ENCODE measurements at places on chromosomes 3 and 15. TPM values are rescaled to one million over a fixed set of nuclear protein-coding genes. Genes with fewer than 3 reads are reported as not detected.

DNA sequence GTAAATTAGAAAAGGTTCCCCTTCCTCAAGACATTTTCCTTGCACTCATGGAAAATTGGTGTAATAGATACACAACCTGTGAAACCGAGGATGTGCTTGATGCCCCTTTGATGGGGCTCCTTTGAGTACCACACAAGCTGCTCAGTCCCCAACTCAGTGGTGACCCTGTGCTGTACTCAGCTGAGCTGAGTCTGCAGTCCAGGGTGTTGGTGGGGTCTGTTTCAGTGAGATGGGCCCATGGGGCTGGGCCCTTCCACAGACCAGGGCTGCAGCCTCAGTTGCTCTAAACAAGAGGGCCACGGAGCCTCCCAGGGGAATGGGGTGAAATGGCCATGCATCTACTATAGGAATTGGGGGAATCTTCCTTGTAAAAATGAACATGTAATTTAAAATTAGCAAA lies 39.3 kb downstream of the KY start:
- H3K27ac ChIP-seq: no peak overlapping the region
- no peaks in the 10 kb centered on the region for H3K36me3 ChIP-seq
- no peaks in the 10 kb centered on the region for H3K4me1 ChIP-seq
- no peak overlapping the region for H3K4me3 ChIP-seq
- no peak for DNase-seq

DNA sequence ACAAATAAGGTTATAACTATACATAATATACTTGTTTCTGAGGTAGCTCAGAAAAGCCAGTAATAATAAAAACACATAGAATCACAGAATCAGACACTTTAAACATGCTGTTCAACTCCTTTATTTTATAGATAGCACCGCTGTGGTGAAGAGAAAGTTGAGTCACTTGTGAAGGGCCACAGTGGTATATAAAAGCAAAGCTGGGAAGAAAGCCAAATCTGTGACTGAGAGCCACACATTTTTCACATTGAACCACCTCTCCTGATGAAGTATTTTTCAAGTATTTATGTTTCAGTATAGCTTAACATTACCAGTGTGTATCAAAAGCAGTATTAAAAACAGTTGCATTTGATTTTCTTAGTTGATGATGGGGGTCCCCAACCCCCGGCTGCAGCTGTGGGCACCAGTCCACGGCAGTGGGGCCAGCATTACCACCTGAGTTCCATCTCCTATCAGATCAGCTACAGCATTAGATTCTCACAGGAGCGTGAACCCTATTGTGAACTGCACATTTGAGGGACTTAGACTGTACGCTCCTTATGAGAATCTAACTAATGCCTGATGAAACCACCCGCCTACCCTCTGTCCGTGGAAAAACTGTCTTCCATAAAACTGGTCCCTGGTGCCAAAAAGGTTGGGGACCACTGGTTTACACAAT lies 46.2 kb downstream of the TBL1XR1 start:
- no peaks in the 10 kb centered on the region for H3K36me3 ChIP-seq
- no peak for DNase-seq
- peaks cover 12% of the 10 kb centered on the region for H3K4me1 ChIP-seq
- no peak overlapping the region for H3K27ac ChIP-seq
- no peak overlapping the region for H3K4me3 ChIP-seq

NPTN gene
- total RNA-seq: 84.4 TPM

DNA sequence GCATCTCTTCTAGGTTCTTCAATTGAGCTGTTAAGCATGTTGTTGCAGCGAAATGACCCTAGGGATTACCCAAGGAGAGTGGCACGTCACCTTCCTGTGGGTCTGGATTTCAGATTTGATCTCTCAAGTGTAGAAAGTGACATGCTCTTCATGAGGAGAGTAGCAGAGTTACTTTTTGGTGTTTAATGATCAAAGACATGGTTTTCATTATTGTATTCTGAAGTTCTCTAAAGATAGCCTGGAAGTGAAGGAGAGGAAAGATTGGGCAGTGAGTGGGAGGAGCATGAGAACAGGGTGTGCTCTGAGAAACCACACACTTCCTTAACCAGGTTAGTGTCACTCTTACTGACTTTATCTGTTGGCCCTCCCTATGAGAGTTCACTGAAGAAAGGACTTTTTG lies 153.6 kb downstream of the AKAP13 start:
- no peak for DNase-seq
- H3K4me3 ChIP-seq: no peak overlapping the region
- no peak overlapping the region for H3K27ac ChIP-seq
- H3K27me3 ChIP-seq: no peaks in the 10 kb centered on the region
- no peaks in the 10 kb centered on the region for H3K36me3 ChIP-seq

DNA sequence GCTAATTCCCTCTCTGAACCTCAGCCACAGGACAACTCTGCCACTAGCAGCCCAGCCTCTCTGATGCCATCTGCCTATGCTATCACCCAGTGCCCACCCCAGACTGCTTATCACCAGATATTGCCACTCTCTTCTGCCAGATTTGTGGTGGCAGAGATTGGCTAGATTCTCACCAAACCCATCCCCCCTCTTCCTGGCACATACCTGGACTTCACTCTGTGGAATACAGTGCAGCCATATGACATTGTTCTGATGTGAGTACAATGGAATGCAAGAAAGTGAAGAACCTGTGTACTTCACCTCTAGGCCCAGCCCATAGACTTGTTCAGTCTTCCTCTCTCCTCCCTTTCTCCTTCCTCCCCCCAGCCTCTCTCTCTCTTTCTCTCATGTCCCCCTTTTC lies 46.9 kb upstream of the NTRK3 start:
- H3K27ac ChIP-seq: no peak overlapping the region
- no peak overlapping the region for H3K4me3 ChIP-seq
- peaks cover 16% of the 10 kb centered on the region for H3K4me1 ChIP-seq
- H3K27me3 ChIP-seq: no peaks in the 10 kb centered on the region
- DNase-seq: no peak
- H3K36me3 ChIP-seq: no peaks in the 10 kb centered on the region

DNA sequence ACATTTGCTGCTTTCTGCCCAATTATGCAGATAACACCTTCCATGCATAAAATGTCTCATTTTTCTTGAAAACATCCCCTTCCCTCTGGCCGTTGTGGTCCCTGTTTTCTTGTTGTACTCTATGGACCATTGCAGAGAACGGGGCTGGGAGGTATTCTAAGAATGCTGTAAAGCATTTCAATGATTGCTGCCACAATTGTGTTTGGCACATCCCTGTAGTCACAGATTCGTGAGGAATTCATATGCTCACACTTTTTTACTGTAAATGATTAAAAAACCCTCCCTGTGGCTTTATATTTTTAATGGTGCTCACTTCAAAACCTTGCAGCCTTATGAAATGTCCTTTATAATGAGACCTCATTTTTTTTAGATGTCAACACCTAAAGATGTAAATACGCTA lies 207.2 kb upstream of the GBE1 start:
- no peaks in the 10 kb centered on the region for H3K27me3 ChIP-seq
- H3K4me1 ChIP-seq: peaks cover 21% of the 10 kb centered on the region
- no peak overlapping the region for H3K27ac ChIP-seq
- H3K4me3 ChIP-seq: no peak overlapping the region

DNA sequence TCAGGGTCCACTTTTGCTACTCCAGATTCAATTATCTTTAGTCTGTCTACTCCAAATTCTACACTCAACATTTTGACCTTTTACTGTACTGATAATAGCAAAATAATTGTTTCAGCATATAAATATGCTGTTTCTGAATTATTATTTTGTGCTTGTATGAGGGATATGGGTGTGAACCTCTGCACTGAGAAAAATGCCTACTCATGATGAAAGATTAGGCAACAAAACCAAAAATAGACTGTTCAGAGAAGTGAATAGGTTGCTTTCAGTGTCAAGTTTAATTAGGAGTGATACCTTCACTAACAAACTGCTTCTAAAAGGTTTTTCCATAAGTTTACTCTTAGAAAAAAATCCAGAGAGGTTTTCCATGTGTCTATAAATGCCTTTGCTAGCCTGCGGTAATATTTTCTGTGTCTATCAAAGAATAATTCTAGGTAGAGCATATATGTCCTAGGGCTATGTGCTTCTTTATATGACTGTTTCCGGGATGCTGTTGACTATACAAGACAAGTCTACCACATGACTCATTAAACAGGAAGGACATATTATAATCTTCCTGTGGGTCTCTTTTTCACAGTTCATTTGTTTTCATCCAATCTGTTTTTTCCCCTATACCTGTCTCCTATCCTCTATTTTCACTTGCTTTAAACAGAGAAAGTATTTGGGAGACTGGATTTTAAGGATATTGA lies 218.5 kb upstream of the TTC14 start:
- H3K27ac ChIP-seq: no peak overlapping the region
- H3K4me1 ChIP-seq: peaks cover 11% of the 10 kb centered on the region

PEX5L gene
- total RNA-seq: 0.90 TPM

- no peaks in the 10 kb centered on the region for H3K36me3 ChIP-seq
- H3K27me3 ChIP-seq: no peaks in the 10 kb centered on the region
- H3K4me3 ChIP-seq: no peak overlapping the region
- no peak for DNase-seq
- peaks cover 8% of the 10 kb centered on the region for H3K4me1 ChIP-seq
Observed at GRCh38 chr3:115666920-115667737, 43.8 kb downstream of the GAP43 start.

- H3K27me3 ChIP-seq: no peaks in the 10 kb centered on the region
- no peaks in the 10 kb centered on the region for H3K36me3 ChIP-seq
- no peaks in the 10 kb centered on the region for H3K4me1 ChIP-seq
- no peak overlapping the region for H3K4me3 ChIP-seq
Observed at GRCh38 chr3:81545572-81545971, 215.9 kb downstream of the GBE1 start.

DNA sequence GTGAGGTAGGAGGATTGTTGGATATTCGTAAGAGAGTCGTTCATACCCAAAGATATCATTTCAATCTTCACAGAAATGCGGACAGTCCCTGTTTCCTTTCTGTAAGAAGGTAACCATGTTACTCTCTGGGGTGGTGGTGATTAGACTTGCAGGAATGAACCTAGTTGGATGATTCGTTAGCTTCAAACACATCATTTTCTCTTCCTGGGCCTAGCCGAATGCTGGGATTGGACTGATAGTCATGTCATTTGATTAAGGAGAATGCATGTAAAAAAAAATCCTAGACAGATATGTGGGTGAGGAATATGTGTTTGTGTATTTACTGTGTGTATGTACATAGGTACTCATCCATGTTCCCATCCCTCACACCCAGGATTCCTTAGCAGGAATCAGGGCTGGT lies 12.4 kb downstream of the SLCO3A1 start:
- no peaks in the 10 kb centered on the region for H3K36me3 ChIP-seq
- H3K4me3 ChIP-seq: no peak overlapping the region
- H3K27me3 ChIP-seq: no peaks in the 10 kb centered on the region
- DNase-seq: no peak
- no peak overlapping the region for H3K27ac ChIP-seq

GRCh38 chr3:108117241-108117775 lies 26.5 kb upstream of the CD47 start:
- DNase-seq: no peak
- no peaks in the 10 kb centered on the region for H3K36me3 ChIP-seq
- H3K27ac ChIP-seq: no peak overlapping the region
- no peaks in the 10 kb centered on the region for H3K27me3 ChIP-seq

- H3K4me1 ChIP-seq: peaks cover 18% of the 10 kb centered on the region
- H3K27ac ChIP-seq: no peak overlapping the region
- H3K27me3 ChIP-seq: no peaks in the 10 kb centered on the region
- no peak for DNase-seq
- no peak overlapping the region for H3K4me3 ChIP-seq
Observed at GRCh38 chr15:84731774-84732173, 15.8 kb upstream of the SEC11A start.

GRCh38 chr3:70248856-70249255 lies 63.6 kb downstream of the MDFIC2 start:
- no peaks in the 10 kb centered on the region for H3K27me3 ChIP-seq
- peaks cover 8% of the 10 kb centered on the region for H3K4me1 ChIP-seq
- no peak overlapping the region for H3K4me3 ChIP-seq
- no peak for DNase-seq
- H3K27ac ChIP-seq: no peak overlapping the region

- DNase-seq: peak; percentile 73
- H3K4me3 ChIP-seq: no peak overlapping the region
- no peaks in the 10 kb centered on the region for H3K27me3 ChIP-seq
- H3K36me3 ChIP-seq: no peaks in the 10 kb centered on the region
- no peak overlapping the region for H3K27ac ChIP-seq
Observed at GRCh38 chr3:42839616-42840015, 30.4 kb downstream of the ACKR2 start.

GRCh38 chr3:154730186-154730585 lies 300.2 kb upstream of the GPR149 start:
- no peaks in the 10 kb centered on the region for H3K4me1 ChIP-seq
- H3K4me3 ChIP-seq: no peak overlapping the region
- no peaks in the 10 kb centered on the region for H3K27me3 ChIP-seq
- no peak overlapping the region for H3K27ac ChIP-seq

GRCh38 chr3:126432361-126433104 lies 37.8 kb downstream of the CFAP100 start:
- no peak for DNase-seq
- no peaks in the 10 kb centered on the region for H3K36me3 ChIP-seq
- no peaks in the 10 kb centered on the region for H3K4me1 ChIP-seq
- H3K27me3 ChIP-seq: no peaks in the 10 kb centered on the region

- DNase-seq: no peak
- H3K4me1 ChIP-seq: no peaks in the 10 kb centered on the region
- H3K36me3 ChIP-seq: no peaks in the 10 kb centered on the region
- H3K27me3 ChIP-seq: no peaks in the 10 kb centered on the region
- no peak overlapping the region for H3K27ac ChIP-seq
Observed at GRCh38 chr15:44720460-44721176, 9.3 kb downstream of the B2M start.

WDR53 gene
- 9.7 TPM for total RNA-seq

DNA sequence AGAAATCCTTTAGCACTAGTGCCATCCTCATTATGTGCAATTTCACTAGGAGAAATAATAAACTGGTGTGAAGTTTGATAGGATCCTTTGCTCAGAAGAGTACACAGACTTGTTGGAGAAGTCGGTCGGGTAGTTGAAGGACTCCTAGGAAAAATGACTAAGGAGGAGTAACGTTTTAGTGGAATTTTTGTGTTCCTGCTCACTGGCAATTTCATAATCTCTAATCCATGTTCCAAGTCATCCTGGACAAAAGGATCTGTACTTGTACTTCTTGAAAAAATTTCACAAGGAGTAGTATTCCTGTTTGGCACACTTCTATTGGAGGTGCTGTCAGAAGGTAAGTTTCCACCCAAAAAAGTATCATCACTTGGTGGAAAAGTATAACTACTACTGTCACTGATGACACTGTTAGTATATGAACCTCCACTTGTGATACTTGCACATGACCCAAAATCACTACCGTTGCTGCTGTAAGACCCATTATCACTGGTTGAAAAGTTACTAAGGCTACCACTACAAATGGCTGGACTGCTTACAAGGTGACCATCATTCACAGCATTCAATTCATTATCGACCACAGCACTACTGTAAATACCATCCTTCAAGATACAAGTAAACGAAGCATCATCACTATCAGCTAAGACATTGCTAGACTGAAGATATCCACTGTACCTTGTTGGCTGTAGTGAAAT lies 77.4 kb downstream of the NEDD4 start:
- H3K27ac ChIP-seq: no peak overlapping the region
- H3K4me1 ChIP-seq: no peaks in the 10 kb centered on the region
- H3K27me3 ChIP-seq: no peaks in the 10 kb centered on the region
- H3K36me3 ChIP-seq: no peaks in the 10 kb centered on the region
- no peak overlapping the region for H3K4me3 ChIP-seq
- no peak for DNase-seq

HGD gene
- total RNA-seq: 0.28 TPM

Data from neural progenitor cell (in vitro differentiated cells).